Heart right ventricle (tissue), 16 donors: ENCODE measurements at places on chromosomes 2 and 18.

GRCh38 chr2:184923751-184924150 is 325.4 kb downstream of the ZNF804A start:
- DNase-seq: no peak

GRCh38 chr2:236632295-236633218 is 62.9 kb downstream of the ACKR3 start:
- DNase-seq: no peak

DNA sequence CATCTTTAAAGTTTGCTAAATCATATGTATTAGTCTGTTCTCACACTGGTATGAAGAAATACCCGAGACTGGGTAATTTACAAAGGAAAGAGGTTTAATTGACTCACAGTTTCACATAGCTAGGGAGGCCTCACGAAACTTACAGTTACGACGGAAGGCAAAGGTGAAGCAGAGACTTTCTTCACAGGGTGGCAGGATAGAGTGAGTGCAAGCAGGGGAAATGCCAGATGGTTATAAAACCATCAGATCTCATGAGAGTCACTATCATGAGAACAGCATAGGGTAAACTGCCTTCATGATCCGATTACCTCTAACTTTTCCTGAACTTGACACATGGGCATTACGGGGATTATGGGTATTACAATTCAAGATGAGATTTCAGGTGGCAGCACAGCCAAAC is 1075.2 kb upstream of the NRXN1 start:
- no peak for DNase-seq

- DNase-seq: no peak
These were observed 16.0 kb downstream of the SLC20A1 start for GRCh38 chr2:112661656-112662305.

GRCh38 chr2:85810371-85811179 is 56.8 kb downstream of the ATOH8 start:
- no peak for DNase-seq

DNA sequence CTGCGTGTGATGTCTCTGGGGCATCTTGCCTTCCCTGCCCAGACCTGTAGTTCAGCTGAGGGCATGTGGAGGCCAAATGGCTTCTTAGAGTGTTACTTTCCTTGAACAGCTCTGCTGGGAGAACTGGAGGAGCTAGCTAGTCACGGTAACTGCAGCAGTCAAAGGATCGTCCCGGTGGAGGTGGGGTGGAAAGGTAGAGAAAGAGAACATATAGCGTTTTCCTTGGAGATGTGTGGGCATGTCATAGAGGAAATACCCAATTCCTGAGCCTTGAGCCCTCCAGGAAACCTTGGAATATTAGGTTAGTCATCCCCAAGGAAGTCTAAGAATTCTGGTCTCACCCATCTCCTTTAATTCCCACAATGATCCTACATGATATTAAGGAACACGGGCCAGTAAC is 33.5 kb upstream of the IL37 start:
- DNase-seq: no peak
